Heart right ventricle (tissue), 16 donors: ENCODE measurements at places on chromosomes 3 and 15. TPM values are rescaled to one million over a fixed set of nuclear protein-coding genes. Genes with fewer than 3 reads are reported as not detected.

Gene GATM
- total RNA-seq: 61.5 TPM

Gene CASR
- not detected for total RNA-seq

Gene ZBED2
- total RNA-seq: not detected

Gene TF
- total RNA-seq: 2.0 TPM

Gene ESYT3
- 2.3 TPM for total RNA-seq

Gene SLTM
- total RNA-seq: 65.0 TPM

Gene RLBP1
- not detected for total RNA-seq

Gene SLC28A2
- total RNA-seq: not detected

Gene ATP8B4
- total RNA-seq: 1.5 TPM

Gene SH3BP5
- 6.7 TPM for total RNA-seq

Gene SCN5A
- 148 TPM for total RNA-seq

Gene SATB1
- total RNA-seq: 49.0 TPM

Gene MYL3
- total RNA-seq: 5,815 TPM

Gene SRGAP3
- 10.0 TPM for total RNA-seq

Gene FMN1
- 3.2 TPM for total RNA-seq

Gene RTP3
- not detected for total RNA-seq

Gene HIGD2B
- not detected for total RNA-seq

Gene GNAT1
- not detected for total RNA-seq

Gene CAV3
- 21.3 TPM for total RNA-seq

Gene AP4E1
- total RNA-seq: 10.6 TPM

Gene DMXL2
- 8.8 TPM for total RNA-seq

Gene C2CD4A
- not detected for total RNA-seq

Gene TIMMDC1
- total RNA-seq: 379 TPM

Gene RARRES1
- total RNA-seq: 0.98 TPM

Gene UCN2
- total RNA-seq: 0.19 TPM

Gene ZNF639
- 29.9 TPM for total RNA-seq

Gene ARL13B
- 3.8 TPM for total RNA-seq

Gene CCR2
- total RNA-seq: 0.27 TPM

Gene KIF15
- total RNA-seq: 0.20 TPM

Gene CAMK1
- total RNA-seq: 6.2 TPM

Gene HRG
- total RNA-seq: not detected

Gene GPR15
- not detected for total RNA-seq

Gene KCNMB3
- total RNA-seq: 0.49 TPM

Gene ENTPD3
- total RNA-seq: 0.77 TPM

Gene NOX5
- 0.18 TPM for total RNA-seq

Gene STIMATE
- 4.0 TPM for total RNA-seq

Gene HRH1
- total RNA-seq: 1.1 TPM

Gene PLA2G4D
- total RNA-seq: not detected

Gene GOLGA6A
- not detected for total RNA-seq

Gene DOCK3
- 4.6 TPM for total RNA-seq

Gene QRICH1
- 60.8 TPM for total RNA-seq

Gene MME
- total RNA-seq: 3.1 TPM

Gene OSBPL10
- 5.9 TPM for total RNA-seq
